ENCODE measurements at places on chromosomes 6 and 20.

- DNase-seq: no peak
Measured at GRCh38 chr20:32649697-32650400, 23.9 kb downstream of the C20orf203 start.

DNA sequence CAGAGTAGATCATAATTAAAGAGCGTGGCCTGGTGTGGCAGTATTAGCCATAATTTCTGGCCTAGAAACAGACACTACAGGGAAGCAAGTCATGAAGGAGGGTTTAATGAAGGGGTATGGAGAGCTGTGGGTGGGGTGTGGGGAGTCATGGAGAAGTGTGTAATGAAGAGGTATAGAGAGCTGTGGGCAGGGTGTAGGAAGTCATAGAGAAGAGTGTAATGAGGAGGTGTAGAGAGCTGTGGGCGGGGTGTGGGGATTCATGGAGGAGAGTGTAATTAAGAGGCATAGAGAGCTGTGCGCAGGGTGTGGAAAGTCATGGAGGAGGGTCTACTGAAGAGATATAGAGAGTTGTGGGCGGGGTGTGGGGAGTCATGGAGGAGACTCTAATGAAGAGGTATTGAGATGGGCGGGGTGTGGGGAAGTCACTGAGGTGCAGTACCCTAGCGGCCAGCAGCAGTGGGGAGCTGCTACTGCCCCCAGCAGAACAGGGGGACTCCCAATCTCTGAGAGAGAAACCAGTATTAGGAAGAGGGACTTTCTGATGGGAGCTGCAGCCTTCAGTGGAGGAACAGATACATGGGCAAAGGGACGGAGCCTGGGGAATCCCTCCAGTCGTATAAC, 145.4 kb upstream of the FOXA2 start:
- no peak for DNase-seq

DNA sequence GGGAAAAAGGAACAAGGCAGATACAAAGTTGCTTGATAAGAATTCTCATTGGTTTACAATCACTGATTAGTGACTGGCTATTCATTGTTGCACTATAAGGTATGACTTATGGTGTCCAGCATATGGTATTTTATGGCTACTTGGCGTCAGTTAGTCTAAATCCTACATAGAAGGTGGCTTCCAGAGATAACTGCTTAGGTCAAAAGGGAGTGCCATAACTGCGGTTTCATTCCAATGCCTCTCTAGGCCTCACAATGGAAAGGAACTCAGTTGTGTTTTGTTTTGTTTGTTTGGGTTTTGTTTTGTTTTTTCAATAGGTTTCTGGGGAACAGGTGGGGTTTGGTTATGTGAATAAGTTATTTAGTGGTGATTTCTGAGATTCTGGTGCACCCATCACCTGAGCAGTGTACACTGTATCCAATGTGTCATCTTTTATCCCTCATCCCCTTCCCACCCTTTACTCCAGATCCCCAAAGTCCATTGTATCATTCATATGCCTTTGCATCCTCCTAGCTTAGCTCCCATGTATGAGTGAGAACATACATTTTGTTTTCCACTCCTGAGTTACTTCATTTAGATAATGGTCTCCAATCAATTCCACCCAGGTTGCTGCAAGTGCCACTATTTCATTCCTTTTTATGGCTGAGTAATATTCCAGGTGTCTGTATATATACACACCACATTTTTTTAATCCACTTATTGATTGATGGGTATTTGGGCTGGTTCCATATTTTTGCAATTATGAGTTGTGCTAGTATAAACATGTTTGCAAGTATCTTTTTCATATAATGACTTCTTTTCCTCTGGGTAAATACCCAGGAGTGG, 7.0 kb downstream of the GOPC start:
- no peak for DNase-seq

- peak; percentile 92 for DNase-seq
Measured at GRCh38 chr20:50504231-50504823, 5.9 kb upstream of the PTPN1 start.

GRCh38 chr6:47380251-47380650, 70.5 kb upstream of the TNFRSF21 start:
- no peak for DNase-seq

DNA sequence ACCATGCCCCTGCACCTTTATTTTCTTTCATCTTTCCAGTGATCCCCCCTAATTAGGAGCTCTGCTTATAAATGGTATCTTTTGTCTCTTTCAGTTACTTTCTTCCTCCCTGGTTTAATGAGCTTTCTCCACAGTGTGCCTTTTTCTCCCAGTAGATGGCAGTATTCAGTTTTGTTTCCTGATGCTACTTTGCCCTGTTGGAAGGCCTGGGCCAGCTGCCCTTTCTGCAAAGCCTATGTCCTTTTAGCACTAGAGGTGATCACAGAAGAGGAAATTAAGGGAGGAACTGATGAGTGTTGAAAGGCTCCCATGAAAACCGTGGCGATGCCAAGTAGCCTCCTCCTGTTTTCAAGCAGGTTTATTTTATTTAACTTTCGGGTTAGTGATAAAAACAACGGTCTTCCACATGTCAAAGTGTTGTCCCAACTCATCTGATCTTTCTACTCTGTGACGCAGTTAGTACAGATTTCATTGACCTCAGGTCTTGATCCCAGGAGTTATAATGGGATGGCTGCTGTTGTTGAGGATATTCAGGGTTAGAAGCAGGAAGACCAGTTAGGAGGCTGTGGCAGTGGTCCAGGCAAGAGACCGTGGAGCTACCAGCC, 184.2 kb upstream of the BMP2 start:
- DNase-seq: peak; percentile 63

- DNase-seq: no peak
Measured at GRCh38 chr6:127959869-127960268, 59.0 kb upstream of the THEMIS start.

- no peak for DNase-seq
Measured at GRCh38 chr6:16595514-16596120, 165.6 kb downstream of the ATXN1 start.

GRCh38 chr6:43945768-43946080, 175.7 kb downstream of the VEGFA start:
- no peak for DNase-seq

DNA sequence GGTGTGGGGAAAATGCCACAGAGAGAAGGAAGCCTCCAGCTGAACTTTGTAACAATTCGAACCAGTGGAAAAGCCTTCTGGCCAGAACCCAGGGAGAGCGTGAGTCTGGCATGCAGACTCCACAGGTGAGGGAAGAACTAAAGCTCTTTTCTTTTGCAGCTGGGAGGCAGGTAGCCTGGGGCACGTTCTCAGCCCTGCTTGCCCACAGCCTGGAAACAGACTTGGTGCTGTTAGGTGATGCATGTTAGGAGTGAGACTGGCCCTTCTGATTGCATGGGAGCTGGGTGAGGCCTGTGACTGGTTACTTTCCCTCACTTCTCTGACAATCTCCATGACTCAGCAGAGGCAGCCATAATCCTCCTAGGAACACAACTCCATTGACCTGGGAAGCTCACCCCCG, 34.2 kb downstream of the PROKR2 start:
- no peak for DNase-seq

- DNase-seq: no peak
Measured at GRCh38 chr6:3294396-3294795, 35.6 kb downstream of the PSMG4 start.

DNA sequence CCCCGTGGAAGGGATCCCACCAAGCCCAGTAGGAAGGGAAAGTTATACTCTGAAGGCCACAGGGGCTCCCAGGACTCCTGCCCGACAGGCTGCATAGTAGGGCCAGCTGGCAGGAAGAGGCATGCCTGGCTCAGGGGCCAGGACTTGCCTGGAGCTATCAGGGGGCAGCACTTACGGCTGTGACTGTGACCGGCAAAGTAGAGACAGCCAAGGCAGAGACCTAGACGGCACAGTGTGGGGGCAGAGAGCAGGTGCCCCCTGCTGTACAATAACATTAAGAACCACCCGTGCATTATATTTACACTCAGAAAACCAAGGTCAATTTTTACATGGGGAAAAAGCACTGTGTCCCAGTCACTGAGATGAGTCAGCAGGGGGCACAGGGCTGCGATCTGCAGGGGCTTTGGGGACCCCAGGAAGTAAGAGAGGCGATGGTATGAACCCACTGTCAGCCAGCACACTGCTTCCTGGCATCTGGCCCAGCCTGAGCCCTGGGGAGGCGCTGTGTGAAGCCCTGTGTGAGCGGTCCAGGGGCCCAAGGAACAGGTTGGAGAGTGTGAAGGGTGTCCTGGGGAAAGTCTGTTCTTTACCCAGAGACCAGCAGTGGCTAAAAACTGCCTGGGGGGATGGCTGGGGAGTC, 9.9 kb downstream of the CCDC167 start:
- DNase-seq: no peak

DNA sequence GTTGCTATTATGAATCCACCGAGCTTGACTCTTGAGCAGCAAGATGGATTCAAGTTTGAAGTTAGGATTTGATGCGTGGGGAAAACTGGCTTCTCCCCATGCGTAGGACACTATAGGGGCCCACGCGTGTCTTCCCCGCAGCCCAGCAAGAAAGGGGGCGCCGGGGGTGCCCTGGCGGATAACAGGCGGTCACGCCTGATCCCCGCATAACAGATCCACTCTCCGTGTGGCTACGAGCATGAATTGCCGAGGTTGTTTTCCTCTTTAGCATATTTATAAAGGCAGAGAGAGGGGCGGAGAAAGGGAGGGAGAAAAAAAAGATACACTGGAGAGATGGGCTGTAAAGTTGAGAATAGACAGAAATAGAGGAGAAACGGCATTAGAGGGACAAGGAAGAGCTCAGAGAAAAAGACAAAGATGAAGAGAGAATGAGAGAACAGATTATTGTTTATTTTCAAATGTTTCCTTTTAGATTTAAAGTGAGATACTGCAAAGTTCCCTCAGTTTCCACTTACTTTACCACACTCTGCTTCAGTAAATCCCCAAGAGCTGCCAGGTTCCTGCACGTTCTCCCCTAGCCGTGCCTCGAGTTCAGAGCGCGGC, 32.0 kb downstream of the TFAP2A start:
- no peak for DNase-seq

- no peak for DNase-seq
Measured at GRCh38 chr6:150123645-150124044, 19.2 kb upstream of the PPP1R14C start.

DNA sequence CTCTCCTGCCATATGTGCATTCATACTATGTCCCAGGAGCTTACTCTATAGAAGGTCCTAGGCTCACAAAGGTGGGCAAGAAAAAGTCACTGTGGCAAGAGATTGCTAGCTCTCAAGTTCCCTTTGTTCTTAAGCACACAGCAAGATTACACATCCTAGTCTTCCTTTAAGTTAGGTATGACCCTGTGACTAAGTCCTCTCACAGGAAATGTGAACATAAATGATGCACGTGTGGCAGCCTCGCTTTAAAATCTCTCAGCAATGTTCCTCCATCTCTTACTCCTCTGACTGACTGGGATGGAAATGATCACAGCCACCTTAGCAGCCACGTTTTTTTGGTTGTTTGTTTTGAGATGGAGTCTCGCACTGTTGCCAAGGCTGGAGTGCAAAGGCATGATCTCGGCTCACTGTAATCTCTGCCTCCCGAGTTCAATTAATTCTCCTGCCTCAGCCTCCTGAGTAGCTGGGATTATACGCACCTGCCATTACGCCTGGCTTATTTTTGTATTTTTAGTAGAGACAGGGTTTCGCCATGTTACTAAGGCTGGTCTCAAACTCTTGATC, 35.7 kb upstream of the HAO1 start:
- DNase-seq: no peak

- no peak for DNase-seq
Measured at GRCh38 chr6:115091461-115091860, 748.6 kb upstream of the HS3ST5 start.

DNA sequence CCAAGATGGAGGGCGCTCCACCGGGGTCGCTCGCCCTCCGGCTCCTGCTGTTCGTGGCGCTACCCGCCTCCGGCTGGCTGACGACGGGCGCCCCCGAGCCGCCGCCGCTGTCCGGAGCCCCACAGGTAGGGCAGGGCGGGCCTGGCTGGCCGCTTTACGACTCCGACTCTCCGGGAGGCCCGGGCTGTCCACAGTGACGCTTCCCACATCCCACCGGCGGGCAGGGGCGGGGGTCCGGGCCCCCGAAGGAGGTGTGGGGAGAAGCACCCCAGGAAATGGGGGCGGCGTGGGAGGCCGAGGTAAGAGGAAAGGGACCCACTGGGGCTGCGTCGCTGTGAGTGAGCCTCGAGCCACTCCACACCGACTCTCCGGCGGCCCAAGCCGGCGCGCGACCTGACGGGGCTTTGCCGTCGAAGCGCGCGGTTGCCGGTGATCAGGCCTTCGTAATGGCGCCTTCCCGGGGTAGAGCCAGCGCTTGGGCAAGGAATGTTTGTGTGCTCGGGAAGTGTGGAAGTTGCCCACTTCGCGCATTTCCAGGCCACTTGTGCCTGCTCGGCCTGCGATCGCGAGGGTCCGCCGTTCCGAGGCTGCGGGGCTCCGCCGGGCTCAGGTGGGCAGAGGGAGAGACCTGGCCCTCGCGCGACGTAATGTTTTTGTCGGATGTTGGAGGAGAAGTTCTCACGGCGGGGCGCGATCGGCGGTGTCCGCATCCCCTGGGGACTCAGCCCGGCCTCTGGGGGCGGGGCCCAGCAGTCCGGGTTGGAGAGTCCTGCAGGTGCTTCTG, 427 bp downstream of the GINM1 start:
- DNase-seq: no peak

DNA sequence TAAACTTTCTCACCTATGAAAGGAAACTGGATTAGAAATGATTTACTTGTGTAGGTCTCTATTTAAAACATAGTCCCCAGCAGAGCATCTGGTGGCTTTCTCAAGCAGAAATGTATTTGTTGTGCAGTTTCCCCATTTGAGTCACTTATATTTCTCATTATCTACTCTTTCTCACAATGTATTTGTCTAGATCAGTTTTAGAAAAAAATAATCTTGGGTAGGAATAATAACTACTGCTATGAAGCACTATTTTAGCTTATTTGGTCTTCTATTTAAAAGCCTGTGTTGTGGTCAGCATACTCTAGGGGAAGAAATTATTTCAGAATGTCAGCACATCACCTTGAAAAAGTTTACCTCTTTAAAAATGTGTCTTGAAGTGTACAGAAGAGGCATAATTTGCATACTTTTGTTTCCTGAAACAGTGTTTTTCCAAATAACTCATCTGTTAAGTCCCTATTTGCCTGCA, 60.9 kb upstream of the PRL start:
- no peak for DNase-seq

GRCh38 chr6:156160007-156160794, 617.0 kb upstream of the ARID1B start:
- DNase-seq: no peak

GRCh38 chr6:97399208-97399607, 116.2 kb upstream of the MMS22L start:
- DNase-seq: no peak

- DNase-seq: no peak
Measured at GRCh38 chr6:100892116-100892515, 11.0 kb upstream of the ASCC3 start.
